Right atrium auricular region (tissue), 2 donors: ENCODE measurements at places on chromosomes 12 and 14. TPM values are rescaled to one million over a fixed set of nuclear protein-coding genes. Genes with fewer than 3 reads are reported as not detected.

GRCh38 chr14:103820908-103821307, 26.5 kb downstream of the PPP1R13B start:
- DNase-seq = no peak

DNA sequence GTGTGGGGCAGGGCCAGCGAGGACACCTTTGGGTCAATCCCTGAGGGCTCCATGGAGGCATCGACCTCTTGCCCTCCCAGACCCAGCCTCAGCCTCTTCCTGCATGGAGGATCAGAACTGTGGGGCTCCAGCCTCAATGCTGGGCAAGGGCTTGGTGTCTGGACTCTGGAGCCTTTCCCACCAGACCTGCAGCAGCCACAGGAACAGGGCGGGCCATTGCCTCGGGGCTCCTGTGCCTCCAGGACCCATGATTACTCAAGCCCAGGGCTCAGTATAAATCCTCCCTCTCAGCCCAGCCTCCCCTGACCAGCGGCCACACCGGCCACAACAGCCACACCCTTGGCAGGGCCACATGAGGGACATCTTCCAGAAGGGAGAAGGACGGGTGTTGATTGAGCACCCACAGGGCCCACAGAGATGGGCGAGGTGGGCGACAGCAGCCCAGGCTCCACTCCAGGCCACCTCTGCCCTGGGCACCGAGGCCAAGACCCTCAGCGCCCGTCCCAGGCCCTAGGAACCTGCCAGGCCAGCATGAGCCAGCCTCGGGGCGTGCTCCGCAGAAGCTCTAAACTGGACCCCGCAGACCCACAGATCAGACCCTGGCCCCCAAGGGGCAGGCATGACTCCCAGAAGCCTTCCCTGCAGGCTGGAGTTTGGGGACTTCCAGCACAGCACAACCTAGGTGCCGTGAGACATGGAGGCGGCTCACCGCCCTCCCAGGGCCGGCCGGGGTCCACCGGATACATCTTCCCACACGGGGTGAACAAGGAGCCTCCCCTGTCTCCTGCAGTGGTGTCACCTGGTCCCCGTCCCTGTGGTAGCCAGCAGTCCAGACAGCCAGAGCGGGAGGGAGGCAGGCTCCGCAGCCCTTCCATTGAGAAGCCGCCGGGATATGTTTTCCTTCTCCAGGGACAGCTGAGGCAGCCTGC, 25.1 kb downstream of the NCOR2 start:
- DNase-seq = no peak

Gene PRH2
- total RNA-seq = not detected

Gene PTGR2
- total RNA-seq = 25.0 TPM

Gene DDX11
- 1.1 TPM for total RNA-seq
